ENCODE measurements at places on chromosomes 6 and 20.

GRCh38 chr6:16816891-16817290, 55.6 kb upstream of the ATXN1 start:
- DNase-seq, result no peak

DNA sequence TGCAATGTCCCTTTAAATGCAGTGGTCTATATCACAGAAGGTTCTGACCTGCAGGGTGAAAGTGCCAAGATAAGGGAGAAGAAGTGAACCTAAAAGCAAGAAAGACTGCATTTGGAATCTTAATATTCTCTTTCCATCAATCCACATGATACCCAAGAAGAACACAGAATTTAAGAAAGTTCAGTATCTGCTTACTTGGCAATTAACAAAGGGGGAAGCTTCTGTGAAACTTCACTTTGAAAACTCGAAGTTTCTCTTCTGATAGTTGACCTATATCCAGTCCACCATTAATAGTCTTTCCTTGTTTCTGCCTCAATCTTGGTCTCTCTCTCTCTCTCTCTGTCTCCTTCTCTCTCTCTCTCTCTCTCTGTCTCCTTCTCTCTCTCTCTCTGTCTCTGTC, 592.0 kb downstream of the UTRN start:
- DNase-seq, result no peak

- peak; percentile 69 for DNase-seq
Observed at GRCh38 chr6:31441365-31442267, 38.2 kb downstream of the MICA start.

- no peak for DNase-seq
Observed at GRCh38 chr6:20416567-20417345, 15.1 kb downstream of the E2F3 start.

DNA sequence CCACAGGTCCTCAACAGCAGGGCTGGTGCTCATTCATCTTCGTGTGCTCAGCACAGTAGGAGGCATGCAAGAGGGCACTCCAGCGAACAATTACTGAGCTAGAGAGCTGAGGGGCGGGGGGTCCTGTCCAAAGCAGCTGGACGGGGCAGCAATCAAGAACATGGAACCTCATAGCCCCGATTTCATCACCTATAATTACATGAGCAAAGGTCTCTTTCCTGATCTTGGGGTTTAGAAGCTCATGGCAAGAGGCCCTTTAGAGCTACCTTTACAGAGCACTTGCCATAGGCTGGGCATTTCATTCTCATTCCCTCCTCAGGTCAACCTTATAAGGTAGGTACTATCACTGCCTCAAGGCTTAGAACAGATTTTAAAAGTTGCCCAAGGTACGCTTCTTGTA, 10.4 kb downstream of the MOCS1 start:
- no peak for DNase-seq

- peak; percentile 90 for DNase-seq
Observed at GRCh38 chr20:710780-711450, 35.3 kb upstream of the SCRT2 start.

DNA sequence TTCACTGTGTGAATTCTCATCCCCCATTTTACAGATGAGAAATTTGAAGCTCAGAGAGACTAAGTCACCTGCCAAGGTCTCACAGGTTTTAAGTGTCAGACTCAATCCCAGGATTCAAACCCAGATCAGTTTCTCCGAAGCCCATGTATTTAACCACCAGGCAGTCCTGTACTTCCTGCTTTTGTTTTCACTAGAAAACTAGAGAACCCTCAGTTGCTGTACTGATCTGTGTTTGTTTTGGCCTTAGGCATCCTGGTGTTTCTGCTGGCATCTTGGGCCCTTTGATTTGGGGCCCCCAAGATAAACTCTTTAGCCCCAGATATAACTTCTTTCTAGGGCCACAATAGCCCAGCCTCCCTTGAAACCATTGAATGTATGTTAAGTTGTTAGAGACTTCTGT, 36.5 kb downstream of the PPP1R16B start:
- no peak for DNase-seq
